SHP77 (cell line): ENCODE measurements at places on chromosomes 4 and X.

DNA sequence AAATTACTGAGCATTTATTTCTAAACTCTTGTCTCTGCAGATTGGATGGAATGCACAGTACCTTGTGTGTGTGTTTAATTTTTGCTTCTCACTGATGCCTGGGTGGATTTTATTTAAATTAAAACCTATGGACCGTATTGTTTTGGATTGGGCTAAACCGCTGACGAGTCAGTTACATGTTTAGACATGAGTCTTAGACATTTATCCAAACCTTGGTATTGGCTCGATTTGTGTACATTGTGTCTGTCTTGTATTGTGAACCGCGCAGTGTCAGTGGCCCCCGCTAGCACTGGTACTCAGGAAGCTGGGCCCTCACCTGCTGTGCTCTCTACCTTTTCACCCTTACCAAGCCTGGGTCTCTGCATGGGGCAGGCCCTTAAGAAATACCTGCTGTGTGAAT is 40.8 kb upstream of the TADA2B start:
- DNase-seq = no peak

GRCh38 chr4:24126776-24127175 is 236.9 kb upstream of the PPARGC1A start:
- no peak for DNase-seq

- no peak for DNase-seq
These were observed 102.1 kb upstream of the AP1S2 start for GRCh38 chrX:15956681-15957080.

- DNase-seq = no peak
These were observed 1176.7 kb downstream of the NLGN4X start for GRCh38 chrX:5051831-5052491.

- no peak for DNase-seq
These were observed 37.3 kb downstream of the SLIT2 start for GRCh38 chr4:20288846-20289512.

GRCh38 chr4:7348946-7349900 is 85.5 kb downstream of the PSAPL1 start:
- DNase-seq = no peak

DNA sequence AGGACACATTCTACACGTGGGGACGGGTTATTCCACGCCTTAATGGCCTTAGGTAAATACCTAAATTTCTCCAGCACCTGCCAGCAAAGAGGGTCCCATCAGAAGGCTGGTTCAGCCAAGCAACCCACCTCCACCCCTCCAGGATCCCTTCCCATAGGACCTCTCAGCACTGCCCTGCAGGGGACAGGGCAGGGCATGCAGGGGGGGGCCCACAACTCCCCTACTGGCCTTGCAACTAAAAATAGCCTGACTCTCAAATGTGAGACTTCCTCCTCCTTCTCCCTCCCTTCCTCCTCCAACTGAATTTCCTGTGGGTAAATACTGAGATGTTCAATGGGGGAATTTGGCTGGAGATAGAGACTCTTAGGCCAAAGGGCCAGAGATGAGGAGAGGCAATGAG is 6.3 kb downstream of the LAS1L start:
- DNase-seq = no peak

- DNase-seq = no peak
These were observed 422.6 kb upstream of the TENM3 start for GRCh38 chr4:181820553-181820952.

DNA sequence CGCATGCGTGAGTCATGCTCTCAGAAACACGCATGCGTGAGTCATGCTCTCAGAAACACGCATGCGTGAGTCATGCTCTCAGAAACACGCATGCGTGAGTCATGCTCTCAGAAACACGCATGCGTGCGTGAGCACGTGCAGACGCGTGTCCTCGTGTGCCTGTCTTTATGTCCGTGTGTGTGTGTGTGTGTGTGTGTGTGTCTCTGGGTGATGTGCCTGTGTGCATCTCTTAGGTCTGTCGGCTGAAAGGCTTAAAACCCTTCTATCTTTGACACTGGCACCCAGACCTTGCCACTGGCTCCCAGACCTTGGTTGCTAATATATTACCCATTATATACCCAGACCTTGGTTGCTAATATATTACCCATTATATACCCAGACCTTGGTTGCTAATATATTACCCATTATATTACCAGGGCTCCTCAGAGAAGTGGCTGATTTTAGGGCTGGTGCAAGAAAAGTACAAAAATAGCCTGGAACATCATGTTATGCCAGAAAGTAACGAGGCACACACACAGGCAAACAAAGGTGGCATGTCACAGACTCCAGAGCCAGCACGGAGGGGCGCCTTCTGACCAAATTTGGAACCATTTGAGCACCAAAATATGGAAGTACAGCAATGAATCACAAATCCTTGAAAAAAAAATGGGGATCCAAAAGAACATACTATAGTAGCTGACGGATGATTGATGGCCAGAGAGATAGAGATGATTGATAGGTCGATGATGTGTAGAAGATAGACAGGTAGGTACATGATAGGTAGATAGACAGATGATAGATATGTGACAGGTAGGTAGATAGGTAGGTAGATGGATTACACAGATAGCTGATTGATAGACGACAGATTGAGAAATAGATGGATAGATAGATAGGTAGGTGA is 19.2 kb upstream of the ADRA2C start:
- DNase-seq = no peak

- DNase-seq = no peak
These were observed 11.5 kb upstream of the TBC1D1 start for GRCh38 chr4:37879365-37879764.

DNA sequence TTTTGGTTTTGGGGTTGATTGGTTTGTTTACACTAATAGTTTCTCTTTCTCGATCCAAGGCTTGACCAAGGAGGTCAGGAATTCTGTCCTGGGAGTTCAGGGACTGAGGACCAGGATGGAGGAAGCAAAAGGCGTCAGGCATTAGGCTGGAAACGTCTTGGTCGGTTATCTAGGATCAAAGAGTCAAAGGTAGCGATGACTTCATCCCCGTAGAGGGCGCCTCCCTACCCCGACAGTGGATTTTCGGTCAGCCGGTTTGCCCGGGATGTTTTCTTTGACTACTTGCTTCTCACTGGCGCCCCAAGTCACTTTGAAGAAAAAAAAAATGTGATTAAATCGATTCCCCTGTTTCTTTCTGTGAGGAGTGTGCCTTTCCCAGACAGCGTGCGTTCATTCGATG is 980 bp upstream of the FHDC1 start:
- DNase-seq = no peak

DNA sequence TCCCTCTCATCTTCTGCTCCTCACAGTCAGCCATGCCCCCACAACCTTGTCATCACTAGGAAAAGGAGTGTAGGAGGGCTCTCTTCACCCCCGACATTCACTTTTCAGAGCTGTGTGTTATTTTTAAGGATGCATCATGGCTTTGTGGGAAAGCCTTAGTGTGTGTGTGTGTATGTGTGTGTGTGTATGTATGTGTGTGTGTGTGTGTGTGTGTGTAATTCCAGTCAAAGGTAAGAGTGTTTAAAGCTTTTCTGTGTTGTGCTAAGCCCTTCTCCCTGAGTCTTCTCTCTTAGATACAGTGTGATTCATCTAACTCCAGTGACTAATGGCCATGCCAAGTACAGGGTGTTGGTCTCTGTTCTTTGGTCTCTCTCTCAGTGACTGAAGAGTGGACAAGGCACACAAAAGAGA is 76.6 kb downstream of the CHIC2 start:
- DNase-seq = no peak

- DNase-seq = no peak
These were observed 69.7 kb upstream of the TLR3 start for GRCh38 chr4:185999207-185999606.

GRCh38 chr4:171561419-171561818 is 251.8 kb upstream of the GALNTL6 start:
- no peak for DNase-seq

DNA sequence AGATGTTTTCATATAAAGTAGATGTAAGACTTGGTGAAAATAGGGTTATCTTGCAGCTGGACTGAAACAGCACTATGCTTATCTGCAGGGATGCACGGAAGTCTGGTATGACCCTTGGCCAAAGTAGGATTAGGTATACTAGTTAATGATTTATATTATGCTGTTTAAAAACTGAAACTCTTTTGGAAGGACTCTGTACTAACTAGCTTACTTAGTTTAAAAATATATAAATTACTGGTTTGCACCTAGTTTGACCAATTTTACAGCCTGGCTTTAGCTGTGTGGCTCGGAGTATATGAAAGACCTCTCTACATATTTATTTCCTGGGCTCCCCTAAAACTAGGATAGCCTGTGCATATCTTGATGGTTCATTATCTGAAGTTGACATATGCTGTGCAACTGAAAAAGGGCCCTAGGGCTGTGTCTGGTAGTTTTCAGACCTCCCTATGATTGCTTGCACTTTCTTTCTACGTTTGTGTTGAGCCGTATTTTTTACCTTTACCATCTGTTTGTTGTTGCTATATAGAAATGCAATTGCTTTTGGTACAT is 89.2 kb downstream of the TMEM144 start:
- DNase-seq = no peak
